T-cell (primary cell): ENCODE measurements at places on chromosomes 1 and 21.

- no peak for DNase-seq
These were observed 64.6 kb downstream of the RHBG start for GRCh38 chr1:156433602-156434001.

DNA sequence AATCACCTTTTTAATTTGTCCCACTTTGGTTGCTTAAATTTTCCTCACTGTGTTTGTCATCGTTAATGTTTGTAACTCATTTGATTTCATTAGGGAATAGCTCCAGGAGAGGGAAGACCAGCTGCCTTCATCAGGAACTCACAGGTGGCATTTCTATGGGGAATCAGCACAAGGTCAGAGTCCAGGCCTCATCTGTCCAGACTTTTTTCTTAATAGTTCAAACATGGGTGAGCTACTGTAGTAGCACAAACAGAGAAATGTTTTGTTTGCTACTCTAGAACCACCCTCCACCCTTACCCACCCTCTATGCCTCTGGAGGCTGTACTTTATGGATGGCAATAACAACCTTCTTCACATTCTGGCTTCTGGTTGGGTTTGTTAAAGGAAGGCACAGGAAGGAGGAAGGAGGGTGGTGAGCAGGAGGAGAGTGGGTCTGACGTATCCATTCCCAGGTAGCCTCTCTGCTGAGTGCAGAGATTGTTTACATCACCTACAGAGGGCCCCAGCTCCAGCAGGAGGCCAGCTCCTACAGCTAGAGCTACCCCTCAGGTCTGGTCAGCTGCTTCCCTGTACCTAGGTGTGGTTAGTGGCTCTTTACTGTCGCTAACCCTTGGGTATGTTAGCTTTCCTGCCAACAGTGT, 8.1 kb upstream of the TEDDM1 start:
- no peak for DNase-seq

- no peak for DNase-seq
These were observed 273.4 kb upstream of the CACYBP start for GRCh38 chr1:174726167-174726879.

GRCh38 chr1:111961773-111962565, 27.5 kb downstream of the KCND3 start:
- DNase-seq = no peak

DNA sequence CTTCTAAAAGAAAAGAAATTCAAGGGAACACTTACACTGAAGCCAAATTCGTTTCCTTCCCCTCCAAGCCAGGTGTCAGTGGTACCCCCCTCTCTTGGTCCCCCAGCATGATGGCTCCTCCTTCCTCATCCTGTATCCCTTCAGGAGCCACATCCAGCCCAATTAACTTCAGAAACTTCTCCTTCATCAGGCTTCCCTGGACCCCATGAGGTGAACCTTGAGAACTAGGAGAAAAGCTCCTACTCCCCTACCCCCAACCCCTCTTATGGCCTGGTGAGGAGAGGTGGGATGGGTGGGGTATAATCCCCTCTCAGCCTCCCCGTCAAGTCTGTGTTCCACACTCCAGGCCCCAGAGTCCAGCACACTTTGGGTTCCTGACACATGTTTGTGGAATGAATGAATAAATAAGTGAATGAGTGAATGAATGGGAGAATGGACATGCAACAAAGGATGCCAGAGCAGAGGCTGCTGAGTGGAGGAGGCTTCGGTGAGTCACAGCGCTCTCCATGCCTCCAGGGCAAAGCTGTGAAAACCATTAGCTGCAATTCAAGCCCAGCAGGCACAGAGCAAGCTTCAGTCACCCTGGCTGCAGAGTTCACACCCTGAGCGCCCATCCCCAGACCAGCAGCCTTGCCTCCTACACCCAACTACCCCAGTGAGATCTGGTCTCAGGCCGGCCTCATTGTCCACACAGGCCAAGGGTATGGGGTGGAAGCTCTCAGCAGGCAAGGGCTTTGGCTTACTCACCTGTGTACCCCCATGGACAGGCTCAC, 43.8 kb downstream of the BATF3 start:
- DNase-seq = no peak

- DNase-seq = no peak
These were observed 10.3 kb upstream of the EPS8L3 start for GRCh38 chr1:109773900-109774485.

GRCh38 chr1:161219078-161219892, 4.1 kb downstream of the APOA2 start:
- DNase-seq = no peak

DNA sequence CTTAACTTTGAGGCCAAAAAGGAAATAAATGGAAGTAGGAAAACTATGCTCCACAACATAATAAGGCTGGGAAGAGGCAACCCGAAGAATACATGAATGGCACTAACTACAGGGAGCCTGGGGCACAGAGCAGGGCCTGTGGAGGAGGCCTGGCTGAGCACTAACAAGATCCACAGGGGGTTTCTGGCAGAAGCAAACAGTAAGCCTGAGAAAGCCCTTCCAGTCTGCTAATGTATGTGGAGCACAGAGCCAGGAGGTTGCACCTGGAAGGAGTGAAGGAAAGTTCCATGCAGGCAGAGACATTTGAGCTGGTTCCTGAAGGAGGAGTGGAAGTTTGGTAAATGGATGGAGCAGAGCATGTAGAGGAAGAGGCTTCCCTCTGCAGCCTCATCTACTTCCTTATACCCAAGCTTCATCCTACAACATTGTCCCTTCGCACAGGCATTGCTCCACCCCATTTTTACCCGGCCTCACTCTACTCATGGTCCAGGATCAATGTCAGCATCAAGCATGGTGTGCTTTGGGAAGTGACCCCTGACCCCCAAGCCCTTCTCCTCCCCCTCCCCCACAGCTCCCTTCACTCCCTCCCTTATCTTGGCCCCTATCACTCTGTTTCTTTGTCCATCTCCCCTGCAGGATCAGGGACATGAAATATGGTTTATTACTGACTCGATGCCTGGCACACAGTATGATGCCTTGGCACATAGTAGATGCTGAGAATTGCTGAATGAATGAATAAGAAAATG, 23.3 kb downstream of the SHISA4 start:
- DNase-seq = no peak

DNA sequence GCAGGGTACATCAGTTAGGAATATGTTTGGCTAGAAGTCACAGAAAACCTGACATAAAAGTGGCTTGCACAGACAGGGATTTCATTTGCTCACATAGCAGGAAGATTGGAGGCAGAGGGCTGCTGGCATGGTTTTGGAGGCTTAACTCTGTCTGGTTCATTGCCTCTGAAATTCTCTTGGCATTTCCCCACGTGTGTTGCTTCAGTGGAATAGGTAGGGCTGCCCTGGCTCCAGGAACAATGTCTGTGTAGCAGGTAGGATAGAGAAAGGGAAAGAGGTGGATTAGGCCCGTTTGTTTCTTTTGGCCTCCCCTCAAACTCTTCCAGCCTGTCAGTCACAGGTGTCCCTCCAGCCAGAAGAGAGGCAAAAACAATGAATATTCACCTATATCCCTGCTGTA, 20.5 kb upstream of the SIPA1L2 start:
- no peak for DNase-seq

GRCh38 chr1:188397521-188397920, 1568.8 kb downstream of the PLA2G4A start:
- DNase-seq = no peak

- no peak for DNase-seq
These were observed 22.8 kb downstream of the TMEM50A start for GRCh38 chr1:25360596-25361581.

- no peak for DNase-seq
These were observed 41.5 kb upstream of the LIN9 start for GRCh38 chr1:226350519-226350865.

DNA sequence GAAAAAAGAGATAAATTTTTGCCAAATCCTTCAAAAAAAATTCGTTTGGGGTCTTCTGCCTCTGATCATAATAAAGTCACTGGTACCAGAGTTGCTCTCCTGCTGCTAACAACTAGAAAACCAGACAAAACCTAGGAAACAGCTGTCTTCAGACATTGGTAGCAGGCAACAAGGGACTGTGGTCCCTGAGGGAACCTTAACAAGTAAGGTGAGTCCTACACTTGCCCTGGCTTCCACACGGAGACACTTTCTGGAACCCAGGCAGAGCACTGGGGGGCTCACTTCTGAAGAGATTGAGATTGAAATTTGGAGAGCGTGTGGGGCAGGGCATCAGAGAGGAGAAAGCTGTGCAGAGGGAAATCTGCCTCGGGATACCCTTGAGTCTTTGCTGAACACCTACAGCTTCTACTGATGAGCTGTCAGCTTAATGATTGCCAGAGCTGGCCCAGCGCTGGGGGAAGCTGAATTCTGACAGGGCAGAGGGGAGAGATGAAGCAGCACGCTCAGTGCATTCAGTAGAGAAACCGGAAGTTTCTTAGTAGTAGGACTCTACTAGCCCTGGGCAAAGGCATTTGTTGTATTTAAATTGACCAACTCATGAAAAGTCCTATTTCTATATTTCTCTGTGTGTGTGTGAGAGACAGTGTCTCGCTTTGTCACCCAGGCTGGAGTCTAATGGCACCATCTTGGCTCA, 18.5 kb upstream of the FAM89A start:
- no peak for DNase-seq

DNA sequence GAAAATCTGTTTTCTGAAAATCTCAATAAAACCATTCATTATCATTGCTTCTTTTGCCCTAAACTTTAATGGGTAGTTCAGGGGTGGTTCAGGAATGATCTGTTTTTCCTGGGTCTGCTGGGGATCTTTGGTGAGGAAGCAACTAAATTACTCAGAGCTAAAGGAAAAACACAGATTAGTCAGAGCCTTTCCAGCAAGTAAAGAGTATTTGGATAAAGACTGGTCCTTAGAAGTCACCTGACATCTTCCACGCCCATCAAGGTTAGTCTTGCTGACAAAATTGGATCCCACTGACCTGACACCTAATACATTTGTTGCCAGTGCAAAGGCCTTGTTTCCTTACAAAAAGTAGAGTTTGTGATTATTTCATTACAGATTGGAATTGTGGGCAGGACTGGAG, 24.2 kb downstream of the HSPA13 start:
- no peak for DNase-seq

DNA sequence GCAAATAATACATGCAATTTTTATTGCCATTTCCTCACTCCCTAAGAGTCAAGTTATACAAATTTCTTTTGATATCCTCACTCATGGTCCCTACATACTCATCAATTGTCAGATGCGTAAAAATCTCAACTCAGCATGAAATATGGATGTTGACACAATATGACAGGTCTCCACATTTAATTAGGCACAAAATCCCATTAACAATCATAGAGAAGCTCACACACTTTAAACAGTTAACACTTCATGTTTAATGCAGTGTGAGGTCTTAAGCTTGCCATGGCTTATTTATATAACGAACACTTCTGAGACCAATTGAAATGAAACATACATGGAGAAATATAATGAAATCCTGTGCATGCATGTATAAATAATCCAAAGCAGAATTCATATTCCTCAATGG, 58.6 kb downstream of the GREM2 start:
- no peak for DNase-seq

GRCh38 chr1:88741413-88741812, 57.3 kb downstream of the PKN2 start:
- no peak for DNase-seq

- no peak for DNase-seq
These were observed 62.3 kb downstream of the OPTC start for GRCh38 chr1:203556047-203556851.

DNA sequence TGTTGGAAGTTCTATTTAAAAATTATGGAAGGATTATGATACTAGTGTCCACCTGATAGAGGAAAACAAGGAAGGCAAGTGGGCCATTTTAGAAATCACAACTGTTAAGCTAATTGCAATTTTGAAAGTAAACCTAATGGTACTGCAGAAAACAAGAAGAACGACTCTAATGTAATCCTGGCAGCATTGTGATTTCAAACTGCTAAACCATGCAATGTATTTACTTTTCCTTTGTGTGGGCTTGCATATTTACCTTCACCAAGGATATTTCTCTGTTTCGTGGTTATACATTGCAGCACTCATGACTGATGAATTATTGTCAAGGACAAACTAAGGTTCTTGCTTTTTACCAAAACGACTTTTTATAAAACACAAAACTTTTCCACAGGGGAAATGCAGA, 88.1 kb downstream of the TM2D1 start:
- no peak for DNase-seq

DNA sequence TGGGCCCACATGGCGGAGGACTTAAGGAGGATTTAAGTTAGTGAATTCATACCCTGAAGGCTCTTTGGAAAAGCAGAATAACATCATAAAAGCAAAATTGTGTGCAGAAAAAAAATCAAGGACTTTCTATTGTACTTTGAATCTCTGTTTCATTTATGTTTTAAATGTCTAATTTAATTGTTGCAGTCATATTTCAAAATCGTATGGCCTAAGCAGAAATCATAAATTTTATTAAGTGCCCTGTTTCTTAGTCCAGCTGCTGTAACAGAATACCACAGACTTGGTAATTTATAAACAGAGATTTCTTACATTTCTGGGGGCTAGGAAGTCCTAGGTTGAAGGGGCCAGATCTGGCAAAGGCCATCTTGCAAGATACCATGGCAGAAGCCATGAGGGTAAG, 555.6 kb downstream of the LTN1 start:
- DNase-seq = no peak

- DNase-seq = peak; percentile 50
These were observed 93.9 kb upstream of the PPM1J start for GRCh38 chr1:112808861-112809684.

DNA sequence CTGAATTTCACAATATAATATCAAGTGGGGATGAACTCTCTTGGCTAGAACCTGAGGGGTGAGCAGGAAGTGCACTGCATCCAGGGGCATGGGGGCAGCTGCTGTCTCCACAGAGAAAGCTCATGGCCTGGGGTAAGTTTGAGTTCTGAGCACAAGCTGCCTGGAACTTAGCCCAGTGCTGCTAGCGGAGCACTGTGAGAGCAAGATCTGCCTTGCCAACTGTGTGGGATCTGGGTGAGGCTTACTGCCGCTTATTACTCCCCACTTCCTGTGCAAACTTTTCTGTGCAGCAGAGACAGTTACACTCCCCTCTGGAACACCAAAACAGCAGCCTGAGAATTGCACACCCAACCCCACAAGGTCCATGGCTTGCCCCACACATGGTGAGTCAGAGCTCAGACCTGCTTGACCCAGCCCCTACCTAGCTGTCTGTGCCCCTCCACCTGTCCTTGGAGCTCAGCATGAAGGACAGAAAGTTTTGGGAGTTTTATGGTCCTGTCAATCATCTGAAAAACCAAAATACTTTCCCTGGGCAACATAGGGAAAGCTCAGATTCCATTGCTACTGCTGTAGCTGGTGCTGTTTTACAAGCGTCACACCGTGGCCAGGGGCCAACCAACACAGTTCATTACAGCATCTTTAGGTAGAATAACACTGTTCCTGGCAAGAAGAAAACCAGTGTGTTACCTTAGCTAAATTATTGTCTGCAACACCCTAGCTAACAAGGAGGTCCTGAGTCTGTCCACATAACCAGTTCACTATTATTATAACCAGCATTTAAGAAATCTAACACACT, 762.1 kb upstream of the NEGR1 start:
- no peak for DNase-seq
